ENCODE measurements at places on chromosomes 2 and 18. TPM values are rescaled to one million over a fixed set of nuclear protein-coding genes. Genes with fewer than 3 reads are reported as not detected.

DNA sequence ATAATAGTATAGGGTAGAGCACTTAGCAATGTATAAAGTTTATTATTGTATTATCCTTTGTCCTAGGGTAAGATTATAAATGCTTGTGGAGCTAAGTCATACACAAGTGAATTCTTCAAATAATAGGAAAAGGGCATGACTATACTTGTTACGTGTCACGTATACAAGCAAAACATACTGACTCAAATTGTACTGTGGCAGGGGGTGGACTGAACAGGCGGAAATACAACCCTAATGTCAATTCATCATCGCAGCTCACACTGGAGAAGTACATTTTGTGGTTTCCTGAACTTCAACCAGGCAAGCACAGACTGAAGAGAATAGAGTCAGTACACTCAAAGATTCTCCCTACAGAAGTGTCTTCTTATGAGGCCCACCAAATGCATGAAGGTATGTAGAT is 201.0 kb downstream of the MBD2 start:
- no peak for DNase-seq

DNA sequence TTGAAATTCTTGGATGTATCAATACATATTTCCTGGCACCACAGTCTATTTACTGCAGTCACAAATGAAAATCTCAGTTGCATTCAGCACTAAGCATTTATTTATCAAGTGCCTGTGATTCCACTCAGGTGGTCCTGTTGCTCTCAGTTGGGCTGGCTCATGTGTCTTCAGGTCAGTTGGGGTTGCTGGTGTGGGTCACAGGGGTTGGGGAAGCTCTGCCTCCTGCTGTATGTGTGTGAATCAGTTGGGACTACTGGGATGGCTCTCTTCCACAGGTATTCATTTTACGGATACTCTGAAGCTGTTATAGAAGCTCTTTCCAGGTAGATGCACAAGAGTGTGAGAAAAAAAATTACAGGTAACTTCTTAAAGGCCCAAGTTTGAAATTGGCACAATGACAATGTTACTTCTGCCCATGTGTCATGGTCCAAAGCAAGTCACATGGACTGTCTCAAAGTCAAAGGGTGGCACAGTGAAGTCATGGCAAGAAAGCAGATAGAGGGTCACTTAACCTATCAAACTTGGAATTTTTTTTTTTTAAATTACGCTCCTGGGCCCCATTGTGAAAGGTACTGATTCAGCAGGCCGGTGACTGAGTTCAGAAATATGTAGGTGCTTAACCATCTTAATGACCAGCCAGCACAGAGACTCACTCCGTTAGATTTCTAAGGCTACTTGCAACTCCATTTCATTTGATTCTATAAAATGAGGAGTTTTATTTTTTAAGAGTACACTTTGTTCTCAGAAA is 249.2 kb upstream of the GCFC2 start:
- no peak for DNase-seq

- no peak for DNase-seq
Measured at GRCh38 chr18:47485221-47485797, 233.8 kb upstream of the SKOR2 start.

GRCh38 chr2:584863-585823 is 92.1 kb downstream of the TMEM18 start:
- no peak for DNase-seq

Gene CDK5R2
- not detected for total RNA-seq

DNA sequence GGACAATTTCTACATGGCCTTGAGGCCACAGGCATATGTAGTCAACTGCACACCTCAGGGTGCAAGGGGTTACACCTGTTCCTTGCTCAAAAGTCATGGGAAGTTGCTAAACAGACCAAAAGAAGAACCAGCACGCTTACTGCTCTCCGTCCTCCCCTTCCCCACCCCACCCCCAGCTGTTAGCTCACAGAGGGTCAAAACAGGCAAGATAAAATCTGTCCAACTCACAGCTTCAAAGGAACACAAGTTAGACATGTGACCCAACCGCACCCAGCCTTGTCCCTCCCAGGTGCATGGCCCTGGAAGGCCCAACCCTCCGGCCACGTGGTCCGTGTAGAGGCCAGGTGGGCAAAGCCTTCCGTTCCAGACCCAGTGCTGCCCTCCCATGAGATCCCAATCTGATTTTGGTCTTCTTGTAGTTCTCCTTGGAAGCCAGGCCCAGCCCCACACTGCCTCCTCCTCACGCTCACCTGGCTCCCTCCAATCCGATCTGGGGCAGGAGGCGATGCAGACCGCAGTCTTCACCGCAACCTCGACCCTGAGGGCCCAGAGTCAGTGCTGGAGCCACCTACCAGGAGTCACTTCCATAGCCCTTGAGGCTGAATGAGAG is 14.5 kb upstream of the ASPRV1 start:
- no peak for DNase-seq

DNA sequence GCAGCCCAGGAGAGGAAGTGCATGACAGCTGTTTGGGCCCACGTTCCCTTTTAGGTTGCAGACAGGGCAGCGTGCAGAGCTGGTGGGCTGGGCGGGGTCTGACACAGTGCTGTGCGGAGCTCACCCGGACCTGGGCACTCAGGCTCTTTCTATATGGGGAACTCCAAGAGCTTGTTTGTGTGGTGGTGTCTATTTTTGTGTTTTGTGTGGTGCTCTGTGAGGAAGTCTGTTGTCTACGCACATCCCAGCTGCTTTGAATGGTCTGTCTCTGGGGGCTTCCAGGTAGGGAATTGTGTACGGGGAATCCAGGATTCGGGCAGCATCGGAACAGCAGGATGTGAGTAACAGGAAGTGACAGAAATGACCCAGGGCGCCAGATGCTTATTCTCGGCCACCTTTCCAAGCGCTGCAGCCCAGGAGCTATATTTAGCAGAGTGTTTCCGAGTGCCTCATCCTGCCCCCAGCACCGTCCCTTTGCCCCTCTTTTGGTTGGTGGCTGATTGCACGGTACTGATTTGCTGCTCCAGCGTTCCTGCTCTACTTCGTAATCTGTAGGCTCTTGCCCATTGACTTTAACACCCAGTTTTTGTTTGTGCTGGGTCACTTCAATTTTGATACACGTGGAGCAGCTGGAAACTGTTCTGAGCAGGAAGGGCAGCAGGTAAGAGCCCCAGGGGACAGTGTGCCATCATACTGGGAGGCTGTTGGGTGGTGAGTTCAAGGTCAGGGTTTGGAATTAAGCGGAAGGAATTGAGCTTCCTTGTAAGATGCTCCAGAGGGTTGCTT is 64.7 kb downstream of the DGKD start:
- DNase-seq: no peak

GRCh38 chr18:68665628-68666027 is 49.3 kb downstream of the TMX3 start:
- DNase-seq: no peak

Gene POTEI
- total RNA-seq: not detected

GRCh38 chr18:12726774-12727550 is 24.1 kb downstream of the PSMG2 start:
- DNase-seq: peak; percentile 34

Gene TTC21B
- 25.1 TPM for total RNA-seq

DNA sequence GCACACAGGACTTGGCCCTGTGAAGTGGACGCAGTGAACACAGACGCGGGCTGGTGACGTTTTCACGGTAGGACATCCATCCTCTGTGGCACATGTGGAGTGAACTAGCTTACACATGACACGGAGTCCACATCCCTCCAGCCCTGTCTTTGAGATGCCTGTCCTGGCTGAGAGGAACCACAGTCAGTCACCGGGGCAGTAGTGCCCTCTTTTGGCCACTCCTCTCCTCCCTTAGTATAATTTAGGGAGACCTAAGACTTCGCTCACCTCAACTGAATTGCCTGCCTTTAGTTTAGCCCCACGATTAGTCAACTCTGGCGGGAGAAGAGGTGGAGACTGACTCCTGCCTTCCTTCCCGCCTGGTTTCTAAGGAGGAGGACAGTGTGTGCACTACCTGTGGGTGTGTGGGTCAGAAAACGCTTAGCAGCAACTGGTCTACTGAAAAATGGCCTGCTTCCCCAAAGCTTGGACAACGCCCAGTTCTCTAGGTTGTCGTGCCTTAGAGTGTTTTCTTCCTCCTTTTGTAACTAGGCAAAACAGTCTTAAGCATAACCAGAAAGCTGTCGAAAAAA is 70.6 kb downstream of the MBP start:
- no peak for DNase-seq

Gene CNTNAP5
- total RNA-seq: not detected

DNA sequence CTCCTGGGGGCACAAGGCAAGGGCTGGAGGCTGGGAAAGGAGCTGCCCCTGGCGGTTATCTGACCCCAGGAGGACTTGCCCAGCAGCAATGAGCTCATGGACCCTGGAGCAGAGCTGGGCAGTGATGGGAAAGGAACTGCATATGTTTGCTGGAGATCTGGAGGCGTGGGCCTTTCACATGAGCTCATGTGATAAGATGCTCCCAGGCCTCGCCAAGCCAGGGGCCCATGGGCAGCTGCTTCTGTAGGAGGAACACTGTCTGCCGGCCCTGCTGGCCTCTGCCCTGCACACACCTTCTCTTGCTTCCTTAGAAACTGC is 9.0 kb upstream of the NPPC start:
- DNase-seq: no peak

GRCh38 chr2:72813841-72814240 is 12.0 kb downstream of the EXOC6B start:
- no peak for DNase-seq

Gene SP140
- total RNA-seq: 12.7 TPM

Gene GAL3ST2
- 364 TPM for total RNA-seq

GRCh38 chr2:64987956-64988419 is 1.2 kb upstream of the SLC1A4 start:
- no peak for DNase-seq

- DNase-seq: no peak
Measured at GRCh38 chr2:232058063-232058877, 96.8 kb downstream of the DIS3L2 start.

- DNase-seq: no peak
Measured at GRCh38 chr2:45923701-45924100, 272.2 kb downstream of the PRKCE start.

DNA sequence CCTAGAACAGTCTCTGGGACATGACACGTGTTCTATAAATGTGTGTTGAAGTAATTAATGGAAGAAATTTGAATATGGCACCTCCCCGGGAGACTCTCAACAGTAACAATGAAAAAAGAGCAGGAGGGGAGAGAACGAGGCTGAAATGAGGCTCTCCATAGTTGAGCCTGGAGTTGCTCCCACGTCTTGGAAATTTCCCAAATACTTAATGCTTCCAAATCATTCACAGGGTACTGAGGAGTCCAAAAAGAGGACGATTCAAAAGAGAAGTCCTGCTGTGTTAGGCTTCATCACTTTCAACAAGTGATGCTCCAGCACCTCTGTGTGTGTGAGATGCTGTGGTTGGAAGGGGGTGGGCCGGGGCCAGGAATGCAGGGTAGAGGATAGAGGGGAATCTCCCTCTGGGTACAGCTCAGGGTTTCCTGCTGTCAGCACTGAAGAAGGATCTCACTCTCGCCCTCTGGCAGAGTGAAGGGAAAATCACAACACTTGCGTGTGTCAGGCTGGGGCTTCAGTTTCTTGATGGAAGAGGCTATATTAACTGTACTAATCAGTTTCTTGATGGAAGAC is 18.1 kb upstream of the ZNF407 start:
- no peak for DNase-seq

Gene MEP1B
- total RNA-seq: 31.1 TPM

Gene NAT8
- total RNA-seq: 4.6 TPM

- no peak for DNase-seq
Measured at GRCh38 chr2:173136599-173136998, 61.0 kb downstream of the MAP3K20 start.

Gene RNU2-63P
- not detected for total RNA-seq

- no peak for DNase-seq
Measured at GRCh38 chr2:238916875-238917590, 69.1 kb downstream of the TWIST2 start.

DNA sequence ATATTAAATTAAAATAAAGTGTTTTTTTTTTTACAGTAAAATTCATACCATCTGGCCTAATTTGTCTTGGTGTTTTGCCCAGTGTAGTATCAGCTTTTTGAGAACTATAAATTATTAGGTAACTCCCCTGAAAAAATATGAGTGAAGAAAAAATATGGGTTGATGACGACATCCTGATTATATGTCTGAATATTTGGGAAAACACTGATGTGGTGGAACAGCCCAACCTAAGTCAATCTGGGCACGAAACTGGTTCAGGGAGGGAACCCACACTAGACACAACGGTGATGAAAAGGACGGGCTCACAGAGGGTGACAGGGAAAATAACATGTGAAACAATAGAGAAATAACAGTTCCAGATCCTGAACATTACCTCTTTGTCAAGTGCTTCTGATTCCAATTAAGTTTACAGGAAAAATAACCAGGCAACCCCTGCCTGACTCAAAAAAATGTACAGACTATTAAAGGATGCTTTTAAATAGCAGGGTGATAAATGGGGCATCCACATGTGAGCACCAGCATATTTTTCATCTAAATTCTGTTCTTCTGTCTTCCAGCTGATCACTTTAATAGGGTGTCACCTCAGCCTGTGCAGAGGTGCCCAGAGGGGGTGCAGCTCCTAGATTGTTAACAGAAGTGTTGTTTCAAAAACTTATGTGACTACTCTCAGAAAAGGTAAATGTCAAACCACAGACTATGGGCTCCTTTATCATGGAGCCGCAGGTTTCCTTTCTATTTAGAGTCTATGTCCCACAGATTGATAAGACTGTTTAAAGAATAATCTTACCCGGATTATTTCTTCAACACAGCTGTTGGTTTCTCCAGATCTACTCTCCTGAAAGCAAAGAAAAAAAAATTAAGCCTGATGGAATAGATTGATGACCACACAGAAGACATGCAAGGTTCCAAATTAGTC is 305.4 kb downstream of the AFF3 start:
- no peak for DNase-seq

DNA sequence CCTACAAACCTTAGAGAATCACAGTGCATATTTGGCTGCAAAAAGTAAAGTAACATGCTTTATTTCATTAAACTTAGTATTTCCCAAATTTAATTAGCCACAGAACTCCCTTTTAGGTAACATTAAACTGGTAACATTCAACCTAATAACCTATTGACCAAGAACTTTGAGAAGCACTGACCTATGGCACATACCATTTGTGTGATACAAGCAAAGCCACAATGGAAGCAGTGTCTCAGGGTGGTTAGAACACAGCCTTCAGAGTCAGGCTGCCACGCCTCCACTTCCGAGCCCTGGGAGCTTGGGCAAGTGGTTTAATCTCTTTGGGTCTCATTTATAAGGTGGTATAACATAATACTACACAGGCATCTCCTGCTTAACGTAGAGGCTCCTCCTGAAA is 301.4 kb downstream of the PDE11A start:
- no peak for DNase-seq

DNA sequence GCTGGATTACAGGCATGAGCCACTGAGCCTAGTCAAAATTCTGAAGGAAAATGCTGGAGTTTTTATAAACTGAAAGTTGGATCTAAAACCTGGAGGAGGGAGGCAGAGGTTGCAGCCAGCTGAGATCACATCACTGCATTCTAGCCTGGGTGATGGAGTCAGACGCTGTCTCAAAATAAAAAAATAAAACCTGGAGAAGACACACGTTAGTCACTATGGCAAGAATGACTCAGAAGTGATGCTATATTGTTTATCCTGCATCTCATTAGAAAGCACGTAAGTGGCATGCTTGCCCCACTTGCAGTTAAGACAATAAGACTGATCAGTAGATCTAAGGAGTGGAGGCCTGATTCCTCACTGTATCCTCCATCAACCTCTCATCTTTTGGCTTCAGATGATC is 106.6 kb upstream of the STON1 start:
- no peak for DNase-seq

Measured in transverse colon (tissue), 4 donors.